ENCODE measurements at places on chromosomes 11 and 22.

DNA sequence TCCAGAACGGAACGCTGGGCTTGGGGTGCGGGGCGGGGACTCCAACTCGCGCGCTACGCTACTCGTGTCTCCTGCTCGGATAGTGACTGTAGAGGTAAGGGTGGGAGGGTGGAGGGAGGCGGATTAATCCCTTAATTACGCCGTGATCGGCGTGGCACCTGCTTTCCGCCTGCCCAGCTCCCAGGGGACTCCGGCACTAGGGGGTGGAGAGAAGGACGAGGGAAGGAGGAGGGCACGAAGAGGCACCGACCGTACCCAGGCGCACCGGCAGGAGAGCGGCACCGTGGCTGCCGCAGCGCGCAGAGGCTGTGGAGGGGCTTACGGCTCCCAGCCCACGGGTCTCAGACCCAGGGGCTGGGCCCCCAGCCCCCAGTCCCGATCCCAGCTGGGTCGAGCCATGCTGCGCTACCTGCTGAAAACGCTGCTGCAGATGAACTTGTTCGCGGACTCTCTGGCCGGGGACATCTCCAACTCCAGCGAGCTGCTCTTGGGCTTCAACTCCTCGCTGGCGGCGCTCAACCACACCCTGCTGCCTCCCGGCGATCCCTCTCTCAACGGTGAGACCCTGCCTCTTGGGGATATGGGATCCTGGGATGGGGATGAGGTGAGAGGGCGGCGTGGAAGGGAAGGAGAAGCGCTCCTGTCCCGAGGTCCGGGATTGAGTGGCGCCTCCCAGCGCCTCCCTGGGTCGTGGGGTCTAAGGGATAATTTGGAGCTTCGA, at the start of gene ROBO3:
TSS of gene ROBO3 (plus strand) at position 252 of the 721 bp plus-strand sequence. CDS start at position 398, 146 bp downstream.
- no peak for DNase-seq

- no peak for DNase-seq
Measured at GRCh38 chr11:47854667-47855066, 6.5 kb upstream of the NUP160 start.

DNA sequence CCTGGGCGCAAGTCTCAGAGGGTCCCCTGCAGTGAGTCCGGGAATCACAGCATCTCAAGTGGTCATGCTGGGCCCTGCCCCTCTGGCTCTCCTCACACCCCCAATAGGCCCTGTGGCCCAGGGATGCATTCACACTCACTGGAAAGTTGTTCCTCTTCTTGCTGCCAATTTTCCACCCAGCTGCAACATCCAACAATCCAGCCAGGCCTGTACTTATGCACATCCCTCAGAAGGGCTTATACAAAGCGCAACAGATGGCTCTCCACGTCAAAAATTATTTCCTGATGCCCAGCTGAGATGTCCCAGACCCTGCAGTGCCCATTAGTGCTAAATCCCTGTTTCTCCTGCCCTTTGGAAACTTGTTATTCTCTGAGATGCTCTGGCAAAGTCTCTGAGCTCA, 407.8 kb upstream of the NARS2 start:
- DNase-seq, result no peak

GRCh38 chr11:48167380-48167779, 49.2 kb upstream of the OR4B1 start:
- DNase-seq, result no peak

DNA sequence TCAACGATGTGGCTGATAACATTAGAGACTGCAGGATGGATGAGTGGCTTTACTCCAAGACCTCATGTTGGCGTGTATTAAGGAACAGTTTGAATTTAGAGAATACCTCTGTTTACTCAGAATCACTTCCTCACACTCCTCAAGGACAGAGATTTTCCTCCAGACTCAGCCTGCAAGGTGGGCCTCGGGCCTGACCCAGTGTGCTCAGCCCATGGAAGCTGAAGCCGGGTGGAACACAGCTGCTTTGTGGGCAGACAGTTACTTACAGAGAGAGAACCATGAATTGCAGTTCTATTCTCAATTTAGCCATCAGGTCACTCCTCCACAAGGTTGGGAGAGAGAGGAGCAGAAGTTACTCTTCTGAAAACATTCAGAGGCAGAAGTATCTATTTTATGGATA, 135.8 kb downstream of the SNX19 start:
- no peak for DNase-seq

DNA sequence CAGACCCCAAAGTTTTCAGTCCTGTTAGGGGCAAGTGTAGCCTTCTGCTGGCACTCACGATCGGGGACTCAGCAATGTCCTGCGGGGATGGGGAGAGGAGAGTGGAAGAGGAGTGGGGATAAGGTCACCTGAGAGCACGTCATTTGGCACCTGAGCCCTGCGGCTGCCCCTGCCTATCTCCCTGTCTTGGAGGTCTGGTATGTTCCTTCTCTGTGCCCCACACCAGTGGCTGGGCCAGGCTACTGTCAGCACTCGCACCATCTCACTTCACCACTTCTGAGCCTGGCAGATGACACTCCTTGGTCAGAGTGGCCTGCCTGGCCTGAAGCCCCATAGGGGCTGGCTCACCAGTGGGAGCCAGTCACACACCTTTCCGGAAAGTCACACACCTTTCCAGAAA, 20.1 kb upstream of the CHADL start:
- no peak for DNase-seq

- DNase-seq, result no peak
Measured at GRCh38 chr11:70301721-70302418, 31.4 kb downstream of the PPFIA1 start.

DNA sequence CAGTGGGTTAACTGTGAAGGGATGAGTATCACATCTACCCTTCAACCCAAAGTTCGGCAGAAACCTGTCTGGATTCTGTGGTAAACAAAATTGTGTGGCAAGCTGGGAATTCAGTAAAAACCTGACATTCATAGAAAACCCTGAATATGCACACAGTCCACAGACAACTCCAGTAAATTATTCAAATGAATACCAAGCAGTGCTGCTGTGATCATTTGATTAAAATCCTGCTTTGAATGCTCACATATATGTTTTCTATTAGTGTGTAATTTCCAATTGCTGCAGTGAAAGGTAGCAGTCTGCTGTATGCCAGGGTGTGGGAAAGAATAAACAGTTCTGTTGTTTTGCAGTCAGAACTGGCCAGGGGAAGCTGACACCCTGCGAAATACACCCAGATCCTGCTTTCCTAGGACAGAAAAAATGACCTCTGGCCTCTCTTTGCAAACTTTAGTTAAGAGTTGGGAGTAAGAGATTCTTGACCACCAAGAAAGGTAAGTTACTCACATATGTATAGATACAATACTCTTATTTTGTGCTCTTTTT, 217.8 kb downstream of the FAM76B start:
- no peak for DNase-seq

- no peak for DNase-seq
Measured at GRCh38 chr22:46038516-46039430, 61.8 kb upstream of the WNT7B start.

GRCh38 chr22:37626556-37627075, 12.9 kb upstream of the SH3BP1 start:
- DNase-seq, result no peak

DNA sequence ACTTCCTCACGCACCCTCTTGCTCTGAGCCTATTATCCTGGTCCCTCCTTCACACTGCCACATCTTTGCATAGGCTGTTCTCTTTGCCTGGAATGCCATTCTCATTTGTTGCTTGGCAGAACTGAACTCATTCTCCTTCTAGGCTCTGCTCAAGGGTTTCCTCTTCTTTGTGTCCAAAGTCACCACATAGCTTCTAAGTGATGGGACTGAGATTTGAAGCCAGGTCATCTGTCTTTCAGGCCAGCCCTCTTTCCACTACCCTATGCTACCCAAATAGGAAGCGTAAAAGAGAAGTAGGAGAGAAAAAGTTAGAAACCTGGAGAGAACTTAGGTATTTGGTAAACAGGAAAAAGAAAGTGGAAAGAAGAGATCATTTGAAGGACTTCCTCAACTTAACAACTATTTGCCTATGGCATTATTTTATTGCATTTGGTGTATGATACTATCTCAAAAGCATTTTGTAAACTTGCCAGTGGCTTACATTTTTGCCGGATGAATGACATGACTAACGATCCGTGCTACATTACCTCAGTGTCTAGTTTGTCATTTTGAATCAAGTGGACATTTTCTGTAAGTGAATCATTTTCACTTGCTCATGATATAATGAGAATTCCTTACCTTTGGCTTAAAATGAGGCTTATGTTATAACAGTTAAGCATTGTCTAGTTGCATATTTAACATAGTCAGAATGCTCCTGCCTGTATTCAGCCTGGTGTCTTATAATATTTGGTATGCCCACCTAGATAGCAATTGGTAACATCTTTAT, 18.5 kb downstream of the NF2 start:
- no peak for DNase-seq

DNA sequence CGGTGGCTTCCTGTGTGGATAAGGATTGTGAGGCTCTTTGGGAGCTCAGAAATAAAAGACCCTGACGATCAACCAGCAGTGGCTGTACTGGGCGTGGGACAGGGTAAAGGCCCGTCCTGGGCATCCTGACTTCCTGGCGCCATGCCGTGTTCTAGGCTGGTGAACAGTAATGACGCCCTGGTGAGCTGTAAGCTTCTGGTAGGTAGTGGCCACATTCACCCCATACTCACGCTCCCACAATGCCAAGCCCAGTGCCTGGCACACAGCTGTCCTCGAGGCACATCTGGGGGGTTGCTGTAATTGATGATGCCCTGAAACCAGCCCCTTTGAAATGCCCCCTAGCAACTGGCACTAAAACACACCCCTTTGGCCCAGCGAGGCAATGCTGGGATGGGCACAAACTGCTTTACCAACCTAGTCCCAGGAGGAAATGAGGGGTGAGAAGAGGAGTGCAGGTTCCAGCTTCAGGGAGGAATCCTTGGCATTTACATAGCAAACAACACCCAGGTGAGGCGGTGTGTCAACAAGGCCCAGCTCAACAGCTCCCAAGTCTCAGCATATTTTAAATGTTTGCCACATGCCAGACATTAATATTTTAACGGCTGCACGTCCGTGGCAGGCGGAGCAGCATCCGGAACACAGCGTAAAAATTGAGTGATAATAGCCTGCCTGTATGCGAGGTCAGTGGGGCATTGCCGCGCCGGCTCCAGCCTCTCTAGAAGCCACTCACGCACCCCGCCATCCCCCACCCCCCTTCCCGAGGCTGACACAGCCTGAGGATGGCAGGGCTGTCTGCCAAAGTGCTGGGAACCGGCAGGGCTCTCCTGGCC, 79.3 kb downstream of the DSCAML1 start:
- DNase-seq, result no peak

DNA sequence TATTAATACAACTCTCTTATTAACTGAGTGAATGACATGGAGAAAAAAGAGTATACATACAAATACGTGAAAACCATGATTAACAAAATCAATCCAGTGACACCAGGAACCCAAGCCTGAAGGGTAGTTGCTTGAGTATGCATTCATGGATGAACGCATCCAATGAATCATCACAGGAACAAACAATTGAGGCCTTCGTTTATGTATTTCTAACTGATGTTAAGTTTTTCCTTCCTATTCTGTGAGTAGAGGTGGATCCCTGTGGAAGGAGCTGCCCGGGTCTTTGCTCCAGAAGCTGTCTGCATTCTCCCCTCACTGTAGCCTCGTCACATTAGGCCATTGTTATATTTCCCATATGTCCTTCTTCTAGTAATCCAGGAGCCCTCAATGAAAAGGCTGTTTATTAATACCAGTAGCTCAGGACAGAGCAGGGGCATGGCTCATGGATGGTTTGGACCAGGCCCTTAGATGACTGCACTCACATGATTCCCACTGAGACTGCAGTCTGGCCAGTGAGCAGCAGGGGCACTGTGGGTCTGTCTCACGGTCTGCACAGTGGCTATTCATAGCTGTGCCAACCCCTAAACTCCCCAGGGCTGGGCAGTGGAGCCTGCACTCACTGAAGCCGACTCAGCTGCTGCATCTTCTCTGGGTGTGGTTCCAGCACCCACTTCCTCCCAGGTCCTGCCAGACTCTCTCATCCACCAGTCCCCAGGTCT, 128.1 kb upstream of the TOP3B start:
- DNase-seq, result no peak

- DNase-seq, result no peak
Measured at GRCh38 chr11:133180201-133180600, 352.1 kb downstream of the OPCML start.

- DNase-seq, result no peak
Measured at GRCh38 chr11:57353036-57353435, 14.9 kb downstream of the P2RX3 start.

DNA sequence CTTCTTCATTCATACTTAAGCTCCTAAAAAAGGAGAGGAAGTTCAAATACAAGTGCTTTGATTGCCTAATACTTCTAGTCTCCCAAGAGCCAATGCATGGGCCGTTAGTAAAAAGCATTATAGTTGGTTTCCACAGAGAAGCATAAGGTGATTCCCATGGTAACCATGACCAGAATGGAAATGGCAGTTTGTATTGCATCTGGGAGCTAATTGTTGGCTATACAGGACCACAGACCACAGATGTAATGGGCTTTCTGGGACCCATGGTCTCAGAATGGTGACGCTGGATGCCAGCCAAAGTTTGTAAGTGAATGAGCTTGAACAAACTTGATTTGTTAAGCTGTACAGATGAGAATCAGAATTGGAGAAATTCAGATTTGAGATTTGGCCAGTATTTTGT, 333.9 kb upstream of the C11orf87 start:
- DNase-seq, result no peak

DNA sequence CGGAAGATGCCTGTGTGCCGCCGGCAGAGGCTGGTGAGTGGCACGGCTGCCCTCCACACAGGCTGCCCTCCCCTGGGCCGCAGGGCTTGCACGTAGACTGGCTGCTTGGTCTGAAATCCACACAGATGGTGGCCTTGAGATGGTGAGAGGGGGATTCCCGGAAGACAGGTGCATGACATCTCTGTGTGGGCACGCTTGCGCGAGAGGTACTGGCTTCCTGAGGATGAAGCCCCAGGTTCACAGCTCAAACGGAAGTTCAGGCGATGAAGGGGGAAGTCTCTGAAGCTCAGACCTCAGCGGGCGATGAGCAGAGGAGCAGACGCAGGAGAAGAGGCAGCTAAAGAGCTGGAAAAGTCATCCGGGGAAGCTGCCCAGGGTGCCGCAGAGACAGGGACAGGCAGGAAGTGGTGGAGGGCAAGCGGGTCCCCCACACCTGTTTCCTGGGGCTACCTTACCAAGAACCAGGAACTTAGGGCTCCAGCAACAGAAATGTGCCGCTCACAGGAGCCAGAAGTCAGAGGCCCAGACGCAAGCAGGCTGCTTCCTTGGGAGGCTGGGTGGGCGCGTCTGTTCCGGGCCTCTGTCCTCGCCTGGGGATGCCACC, 7.2 kb downstream of the CRELD2 start:
- DNase-seq, result no peak

- DNase-seq, result no peak
Measured at GRCh38 chr11:77851503-77851902, 30.6 kb downstream of the AAMDC start.

GRCh38 chr11:45085646-45086501, 60.6 kb upstream of the PRDM11 start:
- no peak for DNase-seq

GRCh38 chr11:79488286-79488685, 47.5 kb upstream of the TENM4 start:
- no peak for DNase-seq

GRCh38 chr11:17408641-17409040, 20.2 kb upstream of the KCNJ11 start:
- DNase-seq, result peak; percentile 36

DNA sequence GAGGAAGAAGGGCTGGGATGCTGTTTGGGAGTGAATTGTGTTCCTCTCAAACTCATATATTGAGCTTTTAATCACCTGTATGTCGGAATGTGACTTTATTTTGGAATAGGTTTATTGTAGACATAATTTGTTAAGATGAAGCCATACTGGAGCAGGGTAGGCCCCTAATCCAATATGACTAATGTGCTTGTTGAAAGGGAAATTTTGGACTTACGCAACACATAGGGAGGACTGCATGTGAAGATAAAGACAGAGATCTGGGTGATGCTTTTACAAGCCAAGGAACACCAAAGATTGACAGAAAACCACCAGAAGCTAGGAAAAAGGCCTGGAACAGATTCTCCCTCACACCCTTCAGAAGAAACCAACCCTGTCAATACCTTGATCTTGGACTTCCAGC, 43.2 kb upstream of the OVCH2 start:
- DNase-seq, result no peak
